Muscle of arm (tissue), 14 donors: ENCODE measurements at places on chromosomes 6 and 20.

DNA sequence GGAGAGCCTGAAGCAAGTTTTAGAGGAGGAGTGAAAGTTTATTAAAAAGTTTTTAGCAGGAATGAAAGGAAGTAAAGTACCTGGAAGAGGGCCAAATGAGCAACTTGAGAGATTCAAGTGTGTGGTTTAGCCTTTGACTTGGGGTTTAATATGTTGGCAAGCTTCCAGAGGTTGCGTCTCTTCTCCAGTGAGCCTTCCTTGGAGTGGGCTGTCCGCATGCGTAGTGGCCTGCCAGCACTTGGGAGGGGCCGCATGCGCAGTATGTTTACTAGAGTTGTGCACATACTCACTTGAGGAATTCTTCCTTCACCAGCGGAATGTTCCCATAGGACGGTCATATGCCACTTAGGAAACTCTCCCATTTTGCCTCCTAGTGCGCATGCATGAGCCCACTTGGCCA, 235.2 kb downstream of the ALDH8A1 start:
- DNase-seq: no peak

DNA sequence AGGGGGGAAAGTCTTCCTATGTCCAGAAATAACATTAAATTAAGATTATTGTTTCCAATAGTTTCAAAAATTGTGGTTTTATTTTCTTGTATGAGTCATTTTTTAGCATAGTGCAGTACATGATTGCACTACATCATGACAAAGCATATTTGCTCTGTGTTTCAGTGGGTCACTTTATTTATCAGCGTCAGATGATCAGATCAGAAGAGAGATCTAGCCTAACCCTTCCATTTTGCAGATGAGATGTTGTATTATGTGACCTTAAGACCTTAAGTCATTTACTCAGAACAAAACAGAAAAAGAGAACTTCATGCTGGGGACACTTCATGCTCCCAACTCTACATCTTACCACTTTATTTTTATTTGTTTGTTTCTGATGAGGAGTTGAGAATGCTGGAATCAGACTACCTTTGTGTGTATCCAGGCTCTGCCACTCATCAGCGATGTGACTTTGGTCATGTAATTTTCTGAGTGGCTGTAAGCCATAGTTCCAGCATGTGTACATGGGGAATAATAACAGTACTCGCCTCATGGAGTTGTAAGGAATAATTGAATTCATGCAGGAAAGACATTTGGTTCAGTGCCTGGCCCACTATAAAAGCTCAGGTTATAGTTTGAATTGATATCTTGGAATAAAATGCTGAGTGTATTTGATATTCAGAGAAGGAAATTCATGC, 13.5 kb downstream of the EYA4 start:
- DNase-seq: no peak

DNA sequence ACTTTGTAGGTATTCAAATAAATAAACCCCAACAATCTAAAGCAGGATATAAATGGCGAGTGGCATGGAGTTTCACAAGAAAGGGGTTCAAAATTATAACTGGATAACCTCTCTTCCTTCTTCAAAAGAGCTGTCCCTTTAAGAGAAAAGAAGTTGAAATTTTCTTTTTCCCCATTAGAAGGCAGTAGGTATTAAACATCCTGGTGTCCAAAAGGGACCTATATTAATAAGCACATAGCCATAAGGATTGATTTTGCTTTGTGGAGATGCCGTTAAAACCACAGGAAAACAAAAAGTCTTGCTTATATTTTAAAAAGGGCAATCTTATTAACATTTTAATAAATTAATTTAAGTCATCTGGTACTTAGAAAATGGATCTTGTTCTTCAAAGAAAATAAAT, 76.5 kb downstream of the LYRM4 start:
- no peak for DNase-seq

- no peak for DNase-seq
Observed at GRCh38 chr20:4192378-4193068, 177.2 kb upstream of the RNF24 start.

DNA sequence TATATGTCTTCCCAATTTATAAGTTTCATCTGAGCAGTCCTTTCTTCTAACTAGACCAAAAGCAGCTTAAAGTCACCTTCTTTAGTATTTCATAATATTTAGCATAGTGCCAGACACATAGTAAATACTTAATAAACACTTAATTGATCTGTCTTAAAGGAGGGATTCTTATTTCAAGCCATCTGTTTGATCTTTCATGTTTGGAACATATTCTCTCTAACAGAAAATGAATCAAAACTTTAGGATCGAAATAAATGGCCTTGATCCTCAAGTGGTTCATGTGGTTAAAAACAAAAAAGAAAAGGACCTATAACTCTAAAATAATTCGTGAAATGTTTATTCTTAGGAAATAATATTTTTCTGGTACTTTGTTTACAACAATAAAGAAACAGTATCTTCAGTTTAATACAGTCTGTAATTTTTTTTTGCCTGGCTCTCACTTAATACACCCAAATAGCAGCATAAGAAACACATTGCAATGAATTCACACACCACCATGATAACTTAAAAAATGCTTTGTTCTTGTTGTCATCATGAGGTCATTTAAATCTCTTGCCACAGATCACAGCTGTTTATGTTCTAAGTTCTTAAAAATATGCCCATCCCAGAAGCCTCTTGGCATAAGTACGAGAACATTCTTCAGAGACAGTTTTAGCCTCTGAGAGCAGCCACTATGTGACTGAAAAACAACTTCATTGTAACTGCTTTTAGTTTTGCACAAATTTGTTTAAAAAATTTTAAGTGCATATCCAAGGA, 48.1 kb downstream of the ESF1 start:
- DNase-seq: peak; percentile 32

- peak; percentile 45 for DNase-seq
Observed at GRCh38 chr6:80382811-80383210, 276.3 kb downstream of the BCKDHB start.

DNA sequence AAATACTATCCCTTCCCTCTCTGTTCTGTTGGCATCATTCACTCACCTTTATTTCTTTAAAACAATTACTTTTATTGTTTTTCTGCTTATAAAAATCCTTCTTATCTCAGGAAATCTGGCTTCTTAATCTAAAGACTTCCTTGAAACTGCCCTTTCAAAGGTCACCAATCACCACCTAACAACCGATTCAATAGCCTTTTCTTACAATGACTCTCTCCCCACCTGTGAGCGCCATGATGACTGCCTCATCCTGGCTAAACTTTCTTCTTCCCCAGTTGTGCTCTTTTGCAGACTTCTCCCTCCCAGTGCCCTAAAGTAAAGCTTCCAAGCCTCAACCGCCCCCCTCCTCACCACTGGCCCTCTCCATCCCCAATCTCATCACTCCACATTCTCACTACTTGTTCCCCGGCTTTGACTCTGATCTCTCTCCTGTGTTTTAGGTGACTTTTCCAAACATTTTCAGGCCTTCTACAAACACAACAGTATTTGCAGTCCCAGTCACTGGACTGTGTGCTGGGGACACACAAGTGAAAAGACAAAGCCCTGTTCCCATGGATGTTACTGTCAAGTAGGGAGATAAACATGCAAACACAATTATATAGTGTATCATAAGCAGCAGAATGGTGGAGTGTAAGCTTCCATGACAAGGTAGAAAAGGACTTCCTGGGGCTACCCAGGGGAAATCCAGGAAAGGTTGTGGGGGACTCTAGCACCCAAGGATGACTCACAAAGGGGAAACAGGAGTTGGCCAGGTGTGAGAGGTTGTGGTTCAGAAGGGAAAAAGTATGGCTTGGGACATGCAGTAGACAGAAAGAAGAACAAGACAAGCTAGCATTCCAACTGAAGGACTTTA, 12.8 kb downstream of the NHSL1 start:
- no peak for DNase-seq

GRCh38 chr6:12331951-12332749, 42.0 kb downstream of the EDN1 start:
- no peak for DNase-seq

- DNase-seq: no peak
Observed at GRCh38 chr6:112408522-112408921, 61.4 kb downstream of the RFPL4B start.

- DNase-seq: no peak
Observed at GRCh38 chr6:10582774-10583508, 61.8 kb downstream of the GCNT2 start.

DNA sequence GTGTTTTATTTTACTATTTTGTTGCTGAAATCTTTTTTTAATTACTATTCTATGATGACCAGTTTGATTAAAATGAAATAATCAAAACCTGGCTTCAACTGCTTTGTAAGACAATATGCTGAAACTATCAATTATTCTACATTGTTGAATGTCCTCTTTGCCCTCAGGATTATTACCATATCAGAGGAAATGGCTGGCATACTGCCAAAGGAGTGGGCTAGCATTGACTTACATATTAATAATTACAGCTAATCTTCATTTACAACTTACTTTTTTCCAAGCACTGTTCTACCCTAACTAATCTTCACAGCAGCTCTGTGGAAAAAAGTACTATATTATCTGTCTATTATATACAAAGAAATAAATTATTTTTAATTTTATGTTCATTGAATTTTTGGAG, 560.5 kb downstream of the BCKDHB start:
- no peak for DNase-seq

DNA sequence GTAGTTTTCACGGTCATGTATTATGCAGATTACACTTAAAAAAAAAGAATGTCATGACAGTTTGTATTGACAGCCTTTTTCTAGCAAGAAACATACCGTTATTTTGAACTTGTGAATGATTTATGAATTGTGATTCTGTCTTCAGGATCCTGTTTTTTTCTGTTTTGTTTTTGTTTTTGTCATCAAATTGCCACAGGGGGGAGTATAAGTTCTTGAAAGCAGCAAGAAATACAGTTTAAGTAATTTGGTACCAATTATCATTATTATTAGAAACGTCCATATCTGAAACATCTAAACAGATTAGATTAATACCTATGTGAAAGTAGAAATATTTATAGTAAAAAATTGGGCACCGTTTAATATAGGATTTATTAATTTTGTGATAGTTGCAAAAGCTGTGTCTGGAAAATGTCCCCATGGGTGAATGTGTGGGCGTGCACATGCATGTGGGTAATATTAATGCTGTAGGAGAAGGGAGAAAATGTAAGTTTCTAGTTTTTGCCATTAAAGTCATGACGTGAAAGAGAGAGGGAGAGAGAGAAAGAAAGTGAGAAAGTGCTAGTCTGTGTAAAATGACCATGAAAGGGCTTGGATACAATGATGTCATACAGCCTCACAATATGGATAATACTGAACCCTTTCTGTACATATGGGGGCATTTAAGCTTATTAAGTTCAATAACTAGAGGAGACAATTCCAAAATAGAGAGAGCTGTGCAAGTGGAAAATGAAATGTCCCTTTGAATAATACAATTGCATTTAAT, 9.4 kb upstream of the CCN2 start:
- no peak for DNase-seq

GRCh38 chr6:52288841-52289240, 4.3 kb upstream of the MCM3 start:
- no peak for DNase-seq

DNA sequence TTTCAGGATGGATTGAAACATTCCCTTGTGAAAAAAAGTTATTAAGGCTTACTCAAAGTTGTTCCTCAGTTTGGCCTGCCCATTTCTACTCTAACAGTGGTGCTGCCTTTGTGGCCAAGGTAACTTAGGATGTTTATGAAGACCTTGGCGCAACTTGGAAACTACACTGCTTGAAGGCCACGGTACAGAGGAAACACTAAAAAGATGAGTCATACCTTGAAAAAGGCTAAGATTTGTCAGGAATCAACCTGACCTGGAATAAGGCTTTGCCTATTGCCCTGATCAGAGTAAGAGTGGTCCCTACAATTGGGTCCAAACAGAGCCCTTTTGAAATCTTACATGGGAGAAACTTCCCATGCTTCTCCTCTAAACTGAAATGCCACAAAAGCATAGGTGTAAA, 119.9 kb upstream of the MOCS1 start:
- DNase-seq: no peak

GRCh38 chr6:117907601-117908245, 659 bp downstream of the SLC35F1 start:
- DNase-seq: no peak
